Posterior vena cava (tissue), 2 donors: ENCODE measurements at places on chromosomes 6 and 20. TPM values are rescaled to one million over a fixed set of nuclear protein-coding genes. Genes with fewer than 3 reads are reported as not detected.

FRK gene
- total RNA-seq = 5.1 TPM

GJA10 gene
- total RNA-seq = not detected

MAFB gene
- 34.7 TPM for total RNA-seq

RFX6 gene
- total RNA-seq = not detected

HS3ST5 gene
- total RNA-seq = not detected

NHLRC1 gene
- total RNA-seq = 1.0 TPM

SPEF1 gene
- total RNA-seq = not detected

PRDM13 gene
- total RNA-seq = not detected

MAP3K4 gene
- 45.4 TPM for total RNA-seq

OR12D2 gene
- total RNA-seq = not detected

TMEM200A gene
- 24.0 TPM for total RNA-seq

C20orf96 gene
- 4.3 TPM for total RNA-seq

RAB44 gene
- total RNA-seq = 0.33 TPM

SYCP2L gene
- 0.71 TPM for total RNA-seq

SIRPA gene
- total RNA-seq = 39.7 TPM

CFAP206 gene
- total RNA-seq = not detected

DTNBP1 gene
- total RNA-seq = 15.8 TPM

TAGAP gene
- total RNA-seq = 2.5 TPM

PLCB1 gene
- total RNA-seq = 16.9 TPM

BHLHE23 gene
- total RNA-seq = not detected

PRPH2 gene
- 2.2 TPM for total RNA-seq

COL11A2 gene
- total RNA-seq = 0.43 TPM

HLA-DQA1 gene
- total RNA-seq = 10.8 TPM

ELOVL2 gene
- 0.38 TPM for total RNA-seq

FOXQ1 gene
- total RNA-seq = not detected

HEBP2 gene
- total RNA-seq = 61.0 TPM

ADGRF1 gene
- not detected for total RNA-seq

SLC2A10 gene
- 19.2 TPM for total RNA-seq

CALHM5 gene
- 7.2 TPM for total RNA-seq

RNF182 gene
- total RNA-seq = 0.37 TPM
